Stimulated activated CD4-positive, alpha-beta T cell treated with anti-CD3 and anti-CD28 coated beads, Interleukin-1b, Interleukin-23, amount 100 ng/mL, for 1 hour (primary cell): ENCODE measurements at places on chromosomes 5 and 9.

DNA sequence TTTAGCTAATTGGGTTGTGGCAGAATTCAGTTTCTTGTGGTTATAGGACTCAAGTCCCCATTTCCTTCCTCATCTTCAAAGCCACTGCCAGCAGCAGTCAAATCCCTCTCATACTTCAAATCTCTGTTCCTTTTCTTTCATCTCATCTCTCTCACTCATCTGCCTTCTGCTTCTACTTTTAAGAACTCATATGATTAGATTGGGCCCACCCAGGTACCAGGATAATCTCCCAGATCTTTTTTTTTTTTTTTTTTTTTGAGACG, 8.0 kb upstream of the REEP5 start:
- no peak for DNase-seq

DNA sequence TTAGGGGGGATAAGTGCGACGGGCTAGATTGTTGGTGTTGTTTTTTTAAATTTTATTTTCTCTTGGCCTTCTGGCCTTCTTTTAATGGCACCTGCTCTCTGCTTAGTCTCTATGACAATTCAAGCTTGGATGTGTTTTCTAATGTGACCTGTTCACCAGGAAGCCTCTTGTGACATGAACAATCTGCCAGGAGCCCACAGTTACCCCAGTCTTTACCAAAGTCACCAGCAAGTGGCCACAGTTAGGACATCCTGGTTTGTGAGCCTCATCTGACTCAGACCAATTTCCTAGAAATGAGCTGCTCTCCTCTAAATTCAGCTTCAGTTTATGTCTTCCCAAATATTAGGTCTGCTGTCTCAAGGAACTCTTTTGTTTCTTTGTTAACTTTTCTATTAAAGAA, 135.8 kb downstream of the TLE4 start:
- no peak for DNase-seq

GRCh38 chr5:5705010-5705409, 282.5 kb downstream of the ICE1 start:
- DNase-seq = no peak

DNA sequence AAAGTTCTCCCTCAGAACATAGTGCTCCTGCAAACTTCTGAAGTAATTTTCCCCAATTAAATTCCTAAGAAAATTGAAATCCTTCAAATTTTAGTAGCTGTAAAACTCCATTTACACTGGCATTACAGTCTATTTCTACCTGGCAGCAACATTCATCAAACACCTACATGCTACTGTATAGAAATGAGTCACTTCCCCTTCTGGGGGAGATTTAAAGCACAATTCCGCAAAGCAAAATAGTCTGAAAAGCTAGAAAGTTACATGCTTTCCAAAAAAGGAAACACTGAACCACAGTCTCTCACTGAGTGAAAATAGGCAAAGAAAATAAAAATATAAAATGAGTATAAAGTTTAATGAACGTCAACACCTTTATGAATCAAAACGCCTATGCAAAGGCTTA, 43.3 kb downstream of the MCTP1 start:
- no peak for DNase-seq

- no peak for DNase-seq
These were observed 21.8 kb downstream of the LURAP1L start for GRCh38 chr9:12796601-12797000.

- no peak for DNase-seq
These were observed 115.1 kb upstream of the LPCAT1 start for GRCh38 chr5:1638658-1639400.
